ENCODE measurements at places on chromosomes 12 and 14. TPM values are rescaled to one million over a fixed set of nuclear protein-coding genes. Genes with fewer than 3 reads are reported as not detected.

Gene HSPA2
- 13.4 TPM for polyA plus RNA-seq

Gene TAS2R50
- 0.18 TPM for polyA plus RNA-seq

Gene DNAI7
- polyA plus RNA-seq = 7.9 TPM

DNA sequence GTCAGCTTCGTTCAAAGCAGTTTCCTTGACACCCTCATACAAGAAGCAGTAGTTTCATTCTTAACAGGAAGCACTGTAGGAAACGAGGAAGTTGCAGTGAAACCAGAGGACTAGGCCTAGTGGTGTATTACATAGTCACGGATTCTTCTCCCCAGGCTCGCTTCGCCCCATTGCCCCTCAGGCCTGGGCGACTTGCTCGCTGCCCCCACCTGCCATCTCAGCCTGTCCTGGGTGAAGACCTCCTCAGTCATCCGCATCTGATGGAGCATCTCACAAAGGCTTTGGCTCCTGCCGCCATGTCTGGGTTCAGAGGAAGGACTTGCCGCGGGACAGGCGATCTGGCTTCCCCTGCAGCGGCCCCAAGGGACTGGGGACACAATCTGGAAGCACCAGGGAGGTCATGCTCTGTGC is 93.5 kb downstream of the LMNTD1 start:
- DNase-seq = no peak

GRCh38 chr14:93410021-93410420 is 20.7 kb upstream of the UNC79 start:
- no peak for DNase-seq

- DNase-seq = no peak
Measured at GRCh38 chr14:59543873-59544272, 32.7 kb downstream of the CCDC175 start.

- no peak for DNase-seq
Measured at GRCh38 chr12:82461393-82461792, 103.1 kb downstream of the METTL25 start.

DNA sequence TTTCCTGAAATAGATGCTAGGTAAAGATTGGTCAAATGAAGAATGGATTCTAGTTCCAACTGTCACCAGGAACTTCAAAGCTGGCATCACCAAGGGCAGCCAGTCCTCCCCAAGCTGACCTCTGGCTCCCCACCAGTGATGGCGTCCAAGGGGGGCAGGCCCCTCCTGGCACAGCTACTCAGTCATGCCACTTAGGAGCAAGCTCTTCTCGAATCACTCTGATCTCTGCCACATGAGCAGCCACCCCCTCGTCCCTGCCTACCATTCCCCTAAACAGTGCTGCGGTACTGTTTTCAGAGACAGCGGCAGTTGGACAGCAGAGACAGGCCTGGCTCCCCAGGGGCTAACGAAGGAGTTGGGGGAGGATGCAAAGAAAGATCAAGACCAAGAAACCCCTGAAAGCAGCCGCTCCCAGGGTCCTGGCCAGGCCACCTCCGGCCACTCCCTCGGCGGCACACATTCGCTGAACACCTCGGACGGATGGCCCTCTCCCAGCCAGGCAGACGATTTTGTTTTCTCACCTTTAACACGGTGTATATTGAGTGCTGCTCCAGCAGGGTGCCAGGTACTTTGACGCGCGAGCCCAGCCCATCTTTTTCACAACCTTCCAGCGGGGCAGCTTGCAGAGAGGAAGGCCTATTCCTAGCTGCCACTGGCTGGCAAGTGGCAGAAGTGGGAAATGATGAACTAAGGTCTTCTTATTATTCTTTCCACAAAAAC is 47.4 kb downstream of the ARL6IP4 start:
- no peak for DNase-seq

DNA sequence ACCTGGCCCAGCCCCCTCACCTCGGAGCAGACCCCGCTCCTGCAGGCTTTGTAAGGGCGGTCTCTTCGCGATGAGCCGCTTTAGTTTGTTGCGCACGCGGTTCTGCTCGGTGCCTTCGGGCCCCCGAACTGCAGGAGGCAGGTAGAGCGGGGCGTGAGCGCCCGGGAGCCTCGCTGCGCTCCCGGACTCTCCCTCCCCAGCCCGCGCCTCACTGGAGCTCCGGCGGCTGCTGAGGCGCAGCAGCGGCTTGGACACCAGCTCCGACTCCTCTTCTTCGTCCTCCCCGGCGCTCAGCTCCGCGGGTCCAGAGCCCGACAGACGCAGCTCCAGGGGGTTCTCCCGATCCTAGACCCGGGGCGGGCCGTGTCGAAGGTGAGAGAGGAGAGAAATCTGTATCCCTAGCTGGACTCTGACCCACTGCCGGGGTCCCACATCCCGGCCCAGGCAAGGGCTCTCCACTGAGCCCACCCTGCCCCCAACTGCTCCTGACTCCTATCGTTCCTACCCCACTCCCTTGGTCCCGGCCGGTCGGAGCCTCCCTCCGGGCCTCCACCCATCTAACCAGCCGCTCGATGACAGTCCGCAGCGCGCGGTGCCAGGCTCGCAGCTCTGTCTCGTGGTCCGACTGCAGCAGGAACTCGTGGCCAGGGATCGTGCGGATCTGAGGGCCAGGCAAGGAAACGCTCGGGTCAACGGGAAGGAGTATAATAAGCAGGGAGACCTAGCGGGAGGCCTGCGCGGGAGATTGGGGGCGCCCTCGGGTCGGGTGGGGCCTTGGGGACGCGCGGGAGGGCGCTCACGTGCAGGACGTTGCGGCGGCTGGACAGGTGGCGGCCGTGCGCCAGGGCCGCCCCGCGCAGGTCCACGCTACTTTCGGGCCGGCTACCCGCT is 4.2 kb downstream of the ARHGAP9 start:
- DNase-seq = no peak

GRCh38 chr12:19411234-19412204 is 27.8 kb upstream of the AEBP2 start:
- no peak for DNase-seq
